Activated CD8-positive, alpha-beta memory T cell treated with anti-CD3 and anti-CD28 coated beads for 24 hours (primary cell): ENCODE measurements at places on chromosomes 3 and 15.

GRCh38 chr3:130490241-130490640, 26.7 kb upstream of the COL6A6 start:
- no peak for DNase-seq

- DNase-seq = no peak
These were observed 227.2 kb downstream of the CNTN3 start for GRCh38 chr3:74387111-74387735.

- DNase-seq = peak; percentile 45
These were observed 25.2 kb downstream of the PLXNB1 start for GRCh38 chr3:48404440-48405342.

- DNase-seq = no peak
These were observed 131.2 kb downstream of the FBN1 start for GRCh38 chr15:48514103-48514816.

GRCh38 chr15:72796515-72797337, 13.2 kb upstream of the ADPGK start:
- peak; percentile 77 for DNase-seq

DNA sequence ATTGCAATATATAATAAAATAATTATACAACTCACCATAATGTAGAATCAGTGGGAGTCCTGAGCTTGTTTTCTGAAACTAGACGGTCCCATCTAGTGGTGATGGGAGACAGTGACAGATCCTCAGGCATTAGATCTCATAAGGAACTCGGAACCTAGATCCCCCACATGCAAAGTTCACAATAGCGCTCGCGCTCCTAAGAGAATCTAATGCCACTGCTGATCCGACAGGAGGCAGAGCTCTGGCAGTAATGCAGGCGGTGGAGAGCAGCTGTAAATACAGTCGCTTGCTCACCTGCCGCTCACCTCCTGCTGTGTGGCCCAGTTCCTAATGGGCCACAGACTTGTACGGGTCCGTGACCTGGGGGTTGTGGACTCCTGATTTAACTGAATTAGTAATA, 87.8 kb downstream of the P3H2 start:
- DNase-seq = no peak

- DNase-seq = no peak
These were observed 335.9 kb downstream of the VPS13C start for GRCh38 chr15:61724251-61724939.

- no peak for DNase-seq
These were observed 108.8 kb upstream of the ATP2B2 start for GRCh38 chr3:10614168-10614567.

GRCh38 chr15:71715914-71716313, 94.4 kb upstream of the NR2E3 start:
- no peak for DNase-seq

- DNase-seq = peak; percentile 58
These were observed at the start of gene ARPP21 for GRCh38 chr3:35639254-35640186. Gene ARPP21 (plus strand): TSS chr3:35639525. CDS start chr3:35681752, 42,227 bp downstream.
